Activated T-cell treated with anti-CD3 and anti-CD28 coated beads, Interleukin-2, amount 50 U/mL, for 4 hours (primary cell): ENCODE measurements at places on chromosomes 4 and X.

GRCh38 chr4:186724058-186724863 lies 605 bp upstream of the FAT1 start:
- no peak for DNase-seq

- DNase-seq: no peak
Measured at GRCh38 chr4:47415719-47416118, 47.8 kb downstream of the COMMD8 start.

- no peak for DNase-seq
Measured at GRCh38 chr4:140641789-140642439, 73.2 kb upstream of the UCP1 start.

- DNase-seq: no peak
Measured at GRCh38 chrX:40015693-40016092, 82.1 kb downstream of the BCOR start.

DNA sequence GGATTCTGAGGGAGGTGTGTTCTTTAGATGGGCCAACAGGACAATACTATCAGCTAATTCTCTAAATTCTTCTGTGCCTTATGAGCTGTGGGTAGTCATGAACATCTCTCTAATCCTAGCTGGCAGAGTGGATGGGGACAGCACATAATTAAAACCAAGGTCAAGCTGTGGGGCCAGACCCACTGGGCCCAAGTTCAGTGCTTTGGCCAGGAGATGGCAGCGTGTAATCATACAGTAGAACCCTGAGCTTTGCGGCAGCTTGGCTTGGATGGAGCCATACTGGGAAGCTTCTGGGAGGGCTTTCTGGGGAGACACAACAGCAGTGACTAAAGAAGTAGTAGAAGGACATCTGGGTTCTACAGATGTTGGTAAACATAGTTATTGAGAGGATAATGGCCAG lies 140.3 kb upstream of the CXCL13 start:
- no peak for DNase-seq

DNA sequence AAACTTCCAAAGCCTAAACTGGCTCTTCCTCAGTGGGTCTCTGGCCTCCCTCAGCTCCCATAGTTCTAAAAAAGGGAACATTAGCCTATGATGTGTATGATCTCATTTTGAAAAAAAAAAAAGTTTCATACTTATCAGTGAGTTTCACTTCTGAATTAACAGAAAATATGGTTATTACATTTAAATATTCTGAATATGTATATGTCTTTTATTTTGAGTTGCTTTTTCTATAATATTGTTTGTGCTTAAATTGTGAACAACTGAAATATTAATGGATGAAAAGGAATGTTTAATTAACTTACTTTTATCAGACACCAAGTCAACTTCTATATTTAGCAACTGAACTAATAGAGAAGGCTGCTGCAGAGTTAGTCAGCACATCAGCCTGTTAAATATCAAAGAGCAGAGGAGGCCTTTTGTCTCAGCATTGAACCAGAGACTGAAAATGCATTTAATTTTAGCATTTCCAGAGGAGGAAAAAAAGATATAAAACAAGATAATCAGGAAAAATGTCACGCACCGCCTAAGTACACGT lies 20.4 kb upstream of the FHL1 start:
- DNase-seq: no peak

GRCh38 chrX:77436271-77436670 lies 10.9 kb upstream of the FGF16 start:
- DNase-seq: no peak

DNA sequence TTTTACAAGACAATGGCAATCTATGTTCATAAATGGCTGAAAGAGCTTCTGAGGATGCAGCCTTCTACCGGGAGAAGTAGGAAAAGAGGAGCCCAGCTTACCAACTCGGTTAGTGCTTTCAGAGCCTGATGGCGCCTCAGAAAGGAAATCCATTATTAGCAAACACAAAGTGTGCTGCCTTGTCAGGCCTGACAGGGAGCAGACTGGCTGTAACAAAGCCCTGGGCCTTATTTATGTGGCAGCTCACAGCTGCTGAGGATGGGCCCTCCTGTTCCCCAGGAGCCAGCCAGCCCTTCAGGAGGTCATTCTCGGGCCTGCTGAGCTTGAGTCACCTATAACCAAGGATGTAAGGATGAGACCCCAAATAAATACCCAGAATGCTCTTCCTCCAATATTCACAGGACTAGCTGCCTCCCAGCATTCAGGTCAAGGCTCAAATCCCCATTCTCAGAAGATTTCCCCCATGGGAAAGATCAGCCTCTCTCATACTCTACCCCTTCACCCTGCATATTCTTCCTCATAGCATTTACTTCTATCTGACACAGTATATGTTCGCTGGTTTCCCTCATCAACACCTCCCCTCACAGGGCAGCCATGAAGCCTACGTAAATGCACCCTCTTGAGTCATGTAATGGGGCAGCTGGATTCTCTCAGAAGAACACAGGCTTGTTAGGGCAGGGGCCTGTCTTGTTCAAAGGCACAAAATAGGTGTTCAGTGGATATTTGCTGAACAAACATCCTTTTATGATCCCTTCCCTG lies 227.0 kb upstream of the RASGEF1B start:
- DNase-seq: no peak

- no peak for DNase-seq
Measured at GRCh38 chr4:162392946-162393345, 229.1 kb upstream of the FSTL5 start.

GRCh38 chrX:71814123-71814912 lies 51.2 kb downstream of the CXorf49B start:
- no peak for DNase-seq

GRCh38 chrX:154094833-154095232 lies 2.7 kb downstream of the MECP2 start:
- no peak for DNase-seq

DNA sequence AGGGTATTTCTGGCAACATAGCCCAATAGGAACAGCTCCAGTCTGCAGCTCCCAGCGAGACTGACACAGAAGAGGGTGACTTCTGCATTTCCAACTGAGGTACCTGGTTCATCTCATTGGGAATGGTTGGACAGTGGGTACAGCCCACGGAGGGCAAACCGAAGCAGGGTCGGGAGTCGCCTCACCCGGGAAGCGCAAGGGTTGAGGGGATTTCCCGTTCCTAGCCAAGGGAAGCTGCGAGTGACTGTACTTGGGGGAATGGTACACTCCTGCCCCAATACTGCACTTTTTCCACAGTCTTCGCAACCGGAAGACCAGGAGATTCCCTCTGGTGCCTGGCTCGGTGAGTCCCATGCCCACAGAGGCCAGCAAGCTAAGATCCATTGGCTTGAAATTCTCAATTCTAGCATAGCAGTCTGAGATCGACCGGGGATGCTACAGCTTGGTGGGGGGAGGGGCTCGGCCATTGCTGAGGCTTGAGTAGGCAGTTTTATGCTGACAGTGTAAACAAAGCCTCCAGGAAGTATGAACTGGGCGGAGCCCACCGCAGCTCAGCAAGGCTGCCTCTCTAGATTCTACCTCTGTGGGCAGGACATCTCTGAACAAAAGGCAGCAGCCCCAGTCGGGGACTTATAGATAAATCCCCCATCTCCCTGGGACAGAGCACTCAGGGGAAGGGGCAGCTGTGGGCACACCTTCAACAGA lies 14.0 kb upstream of the ADAD1 start:
- DNase-seq: no peak

GRCh38 chrX:97876697-97877407 lies 993.1 kb downstream of the RPA4 start:
- no peak for DNase-seq

GRCh38 chr4:3236326-3236878 lies 12.6 kb upstream of the MSANTD1 start:
- DNase-seq: no peak

DNA sequence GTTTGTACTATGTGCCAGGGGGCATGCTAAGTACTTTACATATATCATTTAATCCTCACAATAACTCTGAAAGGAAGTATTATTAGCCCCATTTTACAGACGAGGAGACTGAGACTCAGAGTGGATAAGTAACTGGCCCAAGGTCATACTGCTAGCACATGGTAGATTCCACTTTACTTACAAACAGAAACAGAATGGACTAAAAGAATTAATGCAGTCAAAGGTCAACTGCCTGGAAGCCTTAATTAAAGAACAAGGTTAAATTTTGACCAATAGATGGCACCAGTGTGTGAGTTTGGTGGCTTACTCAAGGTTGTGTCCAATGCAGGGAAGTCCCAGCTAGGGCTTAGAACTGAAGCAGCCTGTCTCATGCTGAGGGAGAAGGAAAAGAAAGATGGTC lies 4.7 kb downstream of the RIPPLY1 start:
- DNase-seq: no peak

GRCh38 chr4:3783693-3784306 lies 17.6 kb downstream of the ADRA2C start:
- no peak for DNase-seq

GRCh38 chr4:175385797-175386196 lies 426.3 kb downstream of the GPM6A start:
- no peak for DNase-seq

DNA sequence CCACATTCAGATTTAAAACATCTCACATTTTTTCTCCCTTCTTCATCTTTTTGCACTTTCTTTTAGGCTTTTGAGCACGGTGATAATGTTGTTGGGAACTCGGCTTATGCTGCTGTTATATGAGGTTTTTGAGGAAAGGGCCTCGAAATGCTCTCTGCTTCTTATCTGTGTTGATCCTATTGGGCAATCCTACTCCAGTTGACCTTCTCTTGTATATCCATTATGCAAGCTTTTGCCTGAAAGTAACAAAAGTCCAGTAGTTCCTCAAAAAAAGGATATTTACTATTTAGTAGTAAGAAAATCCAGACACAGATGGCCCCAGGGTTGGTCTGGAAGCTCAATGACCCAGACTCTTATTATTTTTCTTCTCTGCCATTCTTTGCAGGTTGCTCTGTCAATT lies 57.7 kb upstream of the SPANXB1 start:
- DNase-seq: no peak

DNA sequence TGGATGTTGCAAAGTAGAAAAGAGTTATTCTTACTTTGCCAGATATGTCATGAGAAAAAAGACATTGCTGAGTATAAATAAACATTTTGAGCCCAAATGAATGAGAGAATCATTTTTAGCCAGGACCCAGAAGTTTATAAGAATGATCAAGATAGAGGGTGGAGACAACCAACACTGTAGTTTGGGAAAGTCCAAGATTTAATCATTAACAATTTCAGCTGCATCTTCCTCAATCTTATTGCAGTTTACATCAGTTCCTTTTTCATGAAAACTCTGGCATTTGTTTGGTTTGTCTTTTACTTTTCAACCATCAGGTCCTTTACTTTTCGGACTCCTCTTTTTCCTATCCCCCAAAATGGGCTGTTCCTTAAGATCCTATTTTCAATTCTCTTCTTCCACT lies 645.9 kb downstream of the ANKRD50 start:
- no peak for DNase-seq

DNA sequence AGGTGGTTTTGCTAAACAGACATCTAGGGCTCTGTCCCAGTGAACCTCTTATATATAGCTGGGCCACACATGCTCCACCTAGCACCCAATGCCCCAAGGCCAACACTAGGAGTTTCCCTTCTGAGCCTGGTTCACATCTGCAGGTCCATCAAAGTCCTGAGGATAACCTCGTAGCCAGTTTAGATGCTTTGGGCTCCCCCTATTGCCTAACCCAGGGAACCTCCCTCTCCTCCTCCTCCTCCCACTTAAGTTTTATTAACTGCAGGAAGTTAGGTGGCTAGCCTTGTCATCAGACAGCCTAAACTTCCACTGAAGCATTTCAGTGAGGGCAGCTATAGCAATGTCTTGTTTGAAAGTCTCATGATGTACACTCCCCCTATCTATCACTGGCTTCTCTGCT lies 88.0 kb downstream of the GUCY2F start:
- no peak for DNase-seq

DNA sequence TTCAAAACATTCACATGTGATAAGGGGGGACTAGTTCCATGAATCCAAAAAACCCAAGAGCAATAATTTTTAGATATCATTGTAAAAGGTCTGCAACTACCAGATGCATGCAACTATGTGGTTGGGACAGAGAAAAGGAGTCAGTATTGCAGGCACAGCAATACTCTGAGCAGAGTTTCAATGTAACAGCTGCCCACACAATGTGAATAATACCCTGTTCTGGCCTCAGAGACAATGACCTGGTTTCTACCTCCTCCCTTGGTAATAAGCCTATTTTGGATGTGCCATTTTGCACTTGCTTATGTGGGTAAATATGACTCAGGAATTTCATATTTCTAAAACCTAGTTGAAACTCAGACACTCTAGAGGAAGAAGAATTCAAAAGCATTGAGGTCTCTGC lies 194.8 kb upstream of the RASGEF1B start:
- no peak for DNase-seq

DNA sequence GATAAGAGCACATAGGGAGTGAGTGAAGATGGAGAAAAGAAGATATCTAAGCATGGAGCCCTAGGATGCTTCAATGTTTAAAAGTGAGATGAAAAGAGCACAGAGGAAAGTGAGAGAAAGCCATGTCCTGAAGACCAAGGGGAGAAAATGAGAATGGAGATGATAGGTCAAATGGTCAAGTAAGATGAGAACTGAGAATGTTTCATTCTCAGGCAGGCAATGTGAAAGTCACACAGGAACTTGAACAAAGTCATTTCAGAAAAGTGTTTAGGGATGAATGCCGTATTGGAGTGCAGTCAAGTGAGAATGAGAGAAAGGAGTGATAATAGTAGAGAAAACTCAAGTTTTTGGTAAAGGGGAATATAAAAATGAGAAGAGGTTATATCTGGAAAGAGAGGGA lies 148.7 kb upstream of the PTCHD1 start:
- DNase-seq: no peak

GRCh38 chr4:119471259-119471658 lies 149.3 kb upstream of the FABP2 start:
- DNase-seq: no peak

- no peak for DNase-seq
Measured at GRCh38 chrX:106751407-106751806, 24.9 kb downstream of the RNF128 start.
